ENCODE measurements at places on chromosomes 4 and X.

DNA sequence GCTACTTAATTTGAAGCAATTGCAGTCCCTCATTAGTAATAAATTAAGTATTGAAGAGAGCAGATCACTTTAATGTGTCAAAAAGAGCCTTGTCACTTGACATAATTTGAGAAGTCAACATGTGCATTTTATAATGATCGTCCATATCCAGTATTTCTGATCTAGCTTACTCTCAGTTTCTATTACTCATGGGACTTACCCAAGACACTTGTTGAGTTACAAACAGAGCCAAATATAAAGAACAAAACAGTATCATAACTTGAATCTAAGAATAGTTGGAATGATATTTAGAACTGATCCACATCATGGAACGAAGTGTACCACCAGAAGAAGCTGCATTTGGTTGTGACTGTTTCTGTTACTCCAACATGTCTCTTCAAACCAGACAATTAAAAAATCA, 54.7 kb downstream of the SLITRK4 start:
- H3K27ac ChIP-seq: no peak overlapping the region
- H3K36me3 ChIP-seq: no peaks in the 10 kb centered on the region
- DNase-seq: no peak
- no peak overlapping the region for H3K4me3 ChIP-seq

- DNase-seq: peak; percentile 4
- H3K27me3 ChIP-seq: no peaks in the 10 kb centered on the region
- H3K36me3 ChIP-seq: no peaks in the 10 kb centered on the region
- H3K4me1 ChIP-seq: no peaks in the 10 kb centered on the region
Observed at GRCh38 chrX:84187533-84188319, at the start of gene RPS6KA6. TSS of gene RPS6KA6 (minus strand) at chrX:84188199. CDS start at chrX:84187899, 300 bp downstream.

DNA sequence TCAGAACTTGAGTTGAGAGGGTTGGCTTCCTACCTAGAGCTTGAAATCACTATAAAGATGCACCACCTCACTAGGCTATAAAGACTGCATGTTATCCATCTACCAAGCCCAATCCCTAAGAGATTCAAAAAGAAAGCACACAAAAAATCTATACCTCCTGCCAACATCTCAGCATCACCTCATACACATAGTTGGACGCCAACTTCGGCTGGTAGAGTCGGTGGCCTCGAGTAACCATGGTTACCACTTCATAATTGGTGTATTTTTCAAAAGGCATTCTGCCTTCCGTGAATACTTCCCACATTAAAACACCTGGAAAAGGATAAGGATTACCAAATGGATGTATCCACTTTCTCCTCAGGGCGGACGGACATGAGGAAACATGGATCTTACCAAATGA, 4.5 kb upstream of the TXK start:
- H3K4me3 ChIP-seq: no peak overlapping the region
- no peak overlapping the region for H3K27ac ChIP-seq
- no peaks in the 10 kb centered on the region for H3K27me3 ChIP-seq
- H3K4me1 ChIP-seq: no peaks in the 10 kb centered on the region

GRCh38 chrX:24395775-24396174, 35.3 kb downstream of the SUPT20HL1 start:
- H3K36me3 ChIP-seq: no peaks in the 10 kb centered on the region
- peak; percentile 71 for DNase-seq
- no peaks in the 10 kb centered on the region for H3K4me1 ChIP-seq
- H3K27ac ChIP-seq: peak overlapping the region; percentile 54
- no peak overlapping the region for H3K4me3 ChIP-seq

GRCh38 chr4:20065952-20066351, 185.8 kb upstream of the SLIT2 start:
- no peaks in the 10 kb centered on the region for H3K4me1 ChIP-seq
- H3K36me3 ChIP-seq: no peaks in the 10 kb centered on the region
- no peak for DNase-seq
- H3K27me3 ChIP-seq: no peaks in the 10 kb centered on the region
- H3K4me3 ChIP-seq: no peak overlapping the region

DNA sequence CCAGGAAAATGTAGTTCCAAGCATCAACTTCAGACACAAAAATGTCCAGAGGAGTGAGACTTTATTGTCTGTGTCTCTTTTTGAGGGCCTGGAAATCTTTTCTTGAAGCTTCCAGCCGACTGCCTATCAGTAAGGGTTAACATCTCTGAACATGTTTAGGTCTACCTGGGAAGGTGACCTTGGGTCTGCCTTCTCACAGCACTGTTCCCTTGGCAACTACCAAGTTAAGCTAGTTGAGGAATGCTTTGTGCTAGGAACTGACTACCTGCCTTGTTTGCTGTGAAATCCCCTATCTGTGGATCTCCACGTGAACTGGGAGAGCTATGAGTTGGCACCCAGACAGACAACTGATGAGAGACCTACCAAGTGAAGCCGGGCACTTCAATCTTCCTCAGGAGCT, 81.6 kb downstream of the PPEF2 start:
- H3K4me1 ChIP-seq: no peaks in the 10 kb centered on the region
- no peak overlapping the region for H3K4me3 ChIP-seq
- DNase-seq: no peak
- H3K27ac ChIP-seq: no peak overlapping the region
